Activated CD4-positive, alpha-beta memory T cell treated with anti-CD3 and anti-CD28 coated beads for 36 hours (primary cell): ENCODE measurements at places on chromosomes 13 and 19. TPM values are rescaled to one million over a fixed set of nuclear protein-coding genes. Genes with fewer than 3 reads are reported as not detected.
A peak's percentile ranks its signal among the peaks of the same experiment; 100 is the strongest.

Gene ANKLE1
- 10.7 TPM for total RNA-seq

- no peak for DNase-seq
Observed at GRCh38 chr13:48291730-48292129, 11.8 kb upstream of the RB1 start.

GRCh38 chr19:41297628-41298347 lies 12.2 kb upstream of the CCDC97 start:
- DNase-seq, result peak; percentile 49

GRCh38 chr13:57630661-57631595 lies 616 bp upstream of the PCDH17 start:
- DNase-seq, result peak; percentile 33

DNA sequence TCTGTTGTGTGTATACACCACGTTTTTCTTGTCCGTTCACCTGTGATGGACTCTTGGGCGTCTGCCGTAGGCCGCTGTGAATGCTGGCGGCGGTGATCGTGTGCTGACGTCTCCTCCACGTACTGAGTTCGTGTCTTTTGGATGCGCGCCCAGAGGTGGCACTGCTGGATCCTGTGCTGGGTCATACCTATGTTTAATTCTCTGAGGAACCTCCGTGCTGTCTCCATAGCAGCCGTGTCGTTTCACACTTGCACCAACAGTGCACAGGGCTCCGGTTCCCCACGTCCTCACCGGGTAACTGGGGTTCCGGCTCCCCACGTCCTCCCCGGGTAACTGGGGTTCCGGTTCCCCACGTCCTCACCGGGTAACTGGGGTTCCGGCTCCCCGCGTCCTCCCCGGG lies 56.2 kb downstream of the ATP11A start:
- no peak for DNase-seq

DNA sequence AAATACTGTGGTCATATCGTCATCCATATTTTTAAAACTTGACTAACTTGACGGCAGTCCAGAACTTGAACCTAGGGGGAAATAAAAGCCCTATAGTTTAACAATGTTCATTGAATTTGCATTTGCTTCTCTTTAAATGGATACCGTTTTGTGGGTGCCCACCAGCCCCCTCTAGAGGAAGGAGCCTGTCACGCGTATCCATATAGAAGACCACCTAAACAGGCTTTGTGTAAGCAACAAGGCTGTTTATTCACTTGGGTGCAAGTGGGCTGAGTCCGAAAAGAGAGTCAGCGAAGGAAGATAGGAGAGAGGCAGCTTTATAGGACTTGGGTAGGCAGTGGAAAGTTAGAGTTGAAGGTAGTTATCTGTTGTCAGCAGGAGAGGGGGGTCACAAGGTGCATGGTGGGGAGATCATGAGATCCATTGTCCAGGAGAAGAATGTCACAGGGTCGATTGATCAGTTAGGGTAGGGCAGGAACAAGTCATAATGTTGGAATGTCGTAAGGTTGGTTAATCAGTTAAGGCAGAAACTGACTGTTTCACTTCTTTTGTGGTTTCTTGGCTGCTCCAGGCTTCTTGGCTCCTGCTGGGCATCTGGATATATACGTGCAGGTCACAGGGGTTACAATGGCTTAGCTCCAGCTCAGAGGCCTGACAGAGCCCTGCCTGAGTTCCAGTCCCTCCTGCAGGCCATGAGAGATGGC lies 42.5 kb upstream of the ANKRD10 start:
- no peak for DNase-seq

GRCh38 chr19:3983936-3984583 lies 1.2 kb downstream of the EEF2 start:
- peak; percentile 59 for DNase-seq

Gene ZNF71
- total RNA-seq, result 2.7 TPM

DNA sequence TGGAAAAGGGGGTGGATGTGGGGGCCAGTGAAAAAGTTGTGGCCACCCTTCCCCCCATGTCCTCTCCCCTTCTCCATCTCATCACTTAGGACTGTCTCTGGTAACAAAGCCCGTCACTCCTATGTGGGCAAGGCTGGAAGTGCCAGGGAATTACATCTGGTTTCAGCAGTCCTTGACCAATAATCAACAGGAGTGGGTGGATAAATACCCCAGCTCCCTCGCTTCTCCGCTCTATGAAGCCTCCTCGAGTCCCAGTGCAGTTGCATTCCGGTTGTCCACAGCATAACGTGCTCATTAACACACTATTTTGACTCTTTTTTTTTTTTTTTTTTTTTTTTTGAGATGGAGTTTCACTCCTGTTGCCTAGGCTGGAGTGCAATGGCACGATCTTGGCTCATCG lies 31.5 kb downstream of the MYO1F start:
- DNase-seq, result no peak

- DNase-seq, result no peak
Observed at GRCh38 chr13:111049791-111050538, 65.1 kb upstream of the ARHGEF7 start.

- no peak for DNase-seq
Observed at GRCh38 chr19:39303373-39304184, 7.4 kb downstream of the IFNL1 start.

DNA sequence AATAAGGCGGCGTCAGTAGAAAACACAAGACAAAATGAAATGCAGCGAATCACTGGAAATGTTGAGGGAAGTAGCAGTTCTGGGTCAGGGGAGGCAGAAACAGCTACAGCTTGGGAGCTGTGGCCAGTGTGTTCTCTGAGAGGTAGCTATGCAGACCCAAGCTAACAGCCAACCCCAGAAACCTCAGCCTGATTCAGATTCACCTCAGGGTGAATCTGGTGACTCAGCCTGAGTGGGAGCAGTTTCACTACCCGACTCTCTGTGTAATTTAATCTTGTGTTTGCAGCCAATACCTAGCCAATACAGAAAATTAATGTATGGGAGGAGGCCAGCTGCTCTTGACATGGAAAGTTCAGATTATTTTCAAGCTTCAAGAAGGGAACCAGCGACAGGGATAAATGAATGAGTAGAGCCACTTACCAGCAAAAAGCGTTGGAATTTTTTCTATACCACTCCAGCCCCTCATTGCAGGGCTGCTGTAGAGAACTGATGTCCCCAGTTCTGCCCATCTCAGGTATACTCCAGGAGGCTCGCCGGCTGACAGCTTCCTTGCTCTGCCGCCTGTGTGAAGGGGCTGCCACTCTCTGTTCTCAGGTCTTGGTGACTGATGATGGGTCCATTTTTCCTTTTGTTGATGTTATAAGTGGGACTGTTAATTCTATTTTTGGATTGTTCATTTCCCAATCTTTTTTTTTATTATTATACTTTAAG lies 8.9 kb downstream of the IGFL3 start:
- peak; percentile 81 for DNase-seq

DNA sequence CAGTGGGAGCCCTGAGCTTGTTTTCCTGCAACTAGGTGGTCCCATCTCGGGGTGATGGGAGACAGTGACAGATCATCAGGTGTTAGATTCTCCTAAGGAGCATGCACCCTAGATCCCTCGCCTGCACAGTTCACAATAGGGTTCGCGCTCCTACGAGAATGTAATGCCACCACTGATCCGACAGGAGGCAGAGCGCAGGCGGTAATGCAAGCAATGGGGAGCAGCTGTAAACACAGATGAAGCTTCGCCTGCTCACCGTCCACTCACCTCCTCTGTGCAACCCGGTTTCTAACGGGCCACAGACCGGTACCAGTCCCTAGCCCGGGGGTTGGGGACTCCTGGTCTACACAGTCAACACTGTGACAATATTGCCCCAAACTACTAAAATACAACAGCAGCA lies 38.8 kb downstream of the CARD8 start:
- DNase-seq, result no peak

DNA sequence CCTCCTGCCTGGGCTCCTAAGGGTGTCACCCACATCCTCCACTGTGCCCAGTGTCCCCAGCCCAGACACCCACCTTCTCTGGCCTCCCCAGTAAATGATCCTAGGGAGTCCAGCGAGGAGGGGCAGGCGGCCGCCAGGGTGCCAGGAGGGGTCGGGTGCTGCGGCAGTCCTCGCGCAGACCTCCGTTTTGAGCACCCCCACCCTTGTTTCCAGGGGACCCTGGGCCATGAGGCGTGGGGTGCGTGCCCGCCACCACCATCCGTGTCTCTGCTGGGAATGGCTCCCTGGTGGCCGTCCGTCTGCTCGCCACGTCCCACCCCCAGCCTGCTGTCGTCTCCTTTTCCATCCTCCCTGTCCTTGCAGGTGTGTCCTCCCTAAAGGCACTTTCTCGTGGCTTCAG lies 133.0 kb downstream of the KDM4B start:
- no peak for DNase-seq

DNA sequence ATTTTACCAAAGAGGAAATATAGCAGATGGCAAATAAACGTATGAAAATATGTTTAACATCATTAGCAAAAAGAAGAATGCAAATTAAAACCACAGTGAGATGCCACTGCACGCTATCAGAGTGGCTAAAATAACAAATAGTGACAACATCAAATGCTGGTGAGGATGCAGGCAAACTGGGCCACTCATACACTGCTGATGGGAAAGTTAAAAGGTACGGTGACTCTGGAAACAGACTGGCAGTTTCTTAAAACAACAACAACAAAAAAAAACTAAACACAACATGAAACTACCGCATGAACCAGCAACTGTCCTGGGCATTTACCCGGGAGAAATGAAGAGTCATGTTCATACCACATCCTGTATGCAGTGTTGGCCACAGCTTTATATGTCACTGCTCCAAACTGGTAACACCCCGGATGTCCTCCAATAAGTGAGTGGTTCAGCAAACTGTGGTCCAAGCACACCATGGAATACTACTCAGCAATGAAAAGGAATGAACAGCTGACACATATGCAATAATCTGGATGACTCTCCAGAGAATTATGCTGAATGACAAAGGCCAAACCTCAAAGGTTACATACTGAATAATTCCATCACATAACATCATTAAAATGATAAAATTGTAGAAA lies 22.3 kb downstream of the EPS15L1 start:
- DNase-seq, result peak; percentile 60

GRCh38 chr19:54731191-54731590 lies 6.9 kb downstream of the KIR3DL3 start:
- DNase-seq, result no peak

Gene COPE
- total RNA-seq, result 217 TPM

DNA sequence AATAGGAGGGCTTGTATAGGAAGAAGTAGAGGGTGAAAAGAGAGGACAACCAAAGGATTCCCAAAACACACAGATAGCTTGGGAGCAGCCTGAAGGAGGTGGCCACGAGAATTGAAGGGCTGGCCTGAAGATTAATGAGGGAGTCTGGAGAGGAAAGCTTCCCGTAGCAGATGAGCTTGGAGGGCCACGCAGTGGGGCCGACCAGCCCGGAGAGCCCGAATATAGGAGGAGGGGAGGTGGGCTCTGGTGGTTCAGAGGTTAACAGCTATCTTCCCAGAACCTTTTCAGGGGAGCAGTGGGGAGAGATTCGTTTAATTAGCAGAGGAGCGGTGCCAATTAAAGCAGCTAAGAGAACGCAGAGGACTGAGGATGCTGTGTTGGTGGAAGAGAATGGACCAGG lies 154.9 kb downstream of the STK24 start:
- no peak for DNase-seq

GRCh38 chr19:57233207-57233606 lies 2.4 kb downstream of the AURKC start:
- no peak for DNase-seq

DNA sequence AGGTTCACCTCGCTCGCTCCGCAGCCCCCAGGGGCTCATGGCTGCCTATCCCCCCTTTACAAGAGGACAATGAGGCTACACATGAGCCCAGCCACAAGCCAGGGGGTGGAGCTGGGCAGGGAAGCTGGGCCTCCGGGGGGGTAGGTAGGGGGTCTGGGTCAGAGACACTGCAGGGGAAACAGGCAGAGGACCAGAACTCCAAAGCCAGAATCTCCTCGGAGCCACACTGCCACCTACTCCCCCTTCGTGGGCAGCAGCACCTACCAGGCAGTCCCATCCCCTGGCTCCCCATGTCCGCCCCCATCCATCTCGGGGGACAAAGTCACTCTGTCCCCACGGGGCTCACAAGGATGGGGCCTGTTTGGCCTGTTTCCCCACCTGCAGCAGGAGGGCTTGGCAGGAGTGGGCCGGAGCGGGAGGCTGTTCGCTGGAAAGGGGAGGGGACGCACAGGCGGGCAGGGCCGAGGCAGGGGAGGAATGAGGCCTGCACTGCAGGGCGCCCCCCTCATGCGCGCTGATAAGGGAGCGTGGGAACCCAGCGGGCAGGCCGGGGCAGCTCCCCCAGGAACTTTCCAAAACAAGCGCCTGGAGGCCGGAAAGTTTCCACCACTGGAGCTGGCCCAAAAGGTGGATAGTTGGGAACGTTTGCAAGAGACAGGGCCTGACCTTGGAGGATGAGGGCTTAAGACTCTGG lies 545 bp upstream of the ISYNA1 start:
- DNase-seq, result no peak

Gene FPR1
- not detected for total RNA-seq

GRCh38 chr19:33000510-33000909 lies 28.5 kb downstream of the FAAP24 start:
- DNase-seq, result peak; percentile 18

- no peak for DNase-seq
Observed at GRCh38 chr19:40702337-40703012, 12.0 kb upstream of the NUMBL start.

Gene CA11
- total RNA-seq, result 12.7 TPM

GRCh38 chr13:48478391-48478790 lies 54.5 kb downstream of the RCBTB2 start:
- no peak for DNase-seq

Gene GAPDHS
- total RNA-seq, result not detected

Gene RCBTB1
- total RNA-seq, result 18.7 TPM

DNA sequence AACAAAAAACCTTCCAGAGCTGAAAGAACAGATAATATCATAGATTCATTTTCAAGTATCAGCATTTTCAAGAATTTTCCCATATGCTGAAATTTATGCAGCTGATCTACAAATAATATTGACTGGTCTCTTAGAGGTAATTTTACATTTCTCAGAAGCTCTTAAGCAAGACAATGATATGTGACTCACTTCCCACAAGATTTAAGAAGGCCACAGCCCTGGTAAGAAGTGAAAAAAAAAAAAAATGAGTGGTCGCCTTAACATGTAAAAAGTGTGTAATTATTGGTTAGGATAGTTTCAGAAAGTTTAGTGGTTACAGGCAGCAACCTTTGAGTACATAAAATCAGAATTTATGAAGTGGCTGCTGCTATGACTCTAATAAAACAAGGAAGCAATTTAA lies 54.5 kb downstream of the NUFIP1 start:
- no peak for DNase-seq

Gene IGFL2
- not detected for total RNA-seq

DNA sequence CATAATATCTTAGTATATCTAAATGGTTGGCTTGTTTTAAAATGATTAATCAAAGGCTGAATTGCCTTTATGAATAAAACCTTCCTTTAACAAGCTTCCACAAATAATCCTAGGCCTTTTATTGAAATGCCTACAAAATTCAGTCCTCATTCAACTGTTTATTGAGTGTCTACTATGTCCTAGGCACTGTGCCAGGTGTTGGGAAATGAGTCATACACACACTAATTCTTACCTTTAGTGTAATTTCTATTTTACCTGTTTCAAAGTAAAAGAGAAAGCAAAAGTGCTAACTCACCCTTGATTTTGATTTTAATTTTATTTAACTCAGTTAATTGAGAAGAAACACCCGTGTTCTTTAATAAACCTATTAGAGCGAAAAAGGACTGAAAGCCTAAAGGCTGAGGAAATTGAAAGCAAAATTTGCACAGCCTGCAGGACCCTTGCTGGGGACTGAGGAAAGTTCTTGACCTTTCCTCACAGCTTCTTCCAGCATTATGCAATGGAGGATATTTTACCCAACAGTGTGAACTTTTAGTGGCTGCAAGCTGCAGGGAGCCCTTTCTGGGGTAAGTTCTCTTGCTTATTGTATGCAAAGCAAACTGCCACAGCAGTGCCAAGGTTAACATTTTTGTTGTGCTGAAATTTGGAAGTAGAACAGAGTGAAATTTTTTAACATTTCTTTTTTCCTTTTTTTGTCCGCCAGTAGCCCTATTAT lies 83.1 kb downstream of the B3GLCT start:
- DNase-seq, result no peak
